ENCODE measurements at places on chromosomes 5 and 9.

GRCh38 chr9:134242706-134243105 is 78.3 kb upstream of the RNU6ATAC start:
- DNase-seq = no peak

- DNase-seq = no peak
Measured at GRCh38 chr5:174789596-174789995, 65.2 kb downstream of the MSX2 start.

DNA sequence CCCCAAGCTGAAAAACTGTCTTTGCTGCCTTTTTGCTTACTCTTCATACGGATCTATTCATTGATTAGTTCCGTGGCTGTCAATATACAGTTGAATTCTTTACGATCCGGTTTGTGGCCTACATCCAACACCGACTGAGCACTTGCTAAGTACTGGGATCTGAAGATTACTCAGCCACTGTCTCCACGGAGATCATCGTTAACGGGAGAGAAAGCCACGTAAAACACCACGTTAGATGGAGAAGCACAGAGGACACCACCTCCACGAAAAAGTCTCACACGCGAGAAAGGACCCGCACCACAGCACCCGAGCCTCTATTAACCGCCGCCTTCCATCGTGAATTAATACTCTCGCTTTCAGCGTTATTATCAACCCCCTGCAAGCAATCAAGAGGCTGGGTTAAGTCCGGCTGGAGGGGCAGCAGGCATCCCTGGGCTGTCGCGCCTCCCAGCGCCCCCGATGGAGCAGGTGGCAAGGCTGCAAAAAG is 650 bp downstream of the ELP1 start:
- peak; percentile 23 for DNase-seq

DNA sequence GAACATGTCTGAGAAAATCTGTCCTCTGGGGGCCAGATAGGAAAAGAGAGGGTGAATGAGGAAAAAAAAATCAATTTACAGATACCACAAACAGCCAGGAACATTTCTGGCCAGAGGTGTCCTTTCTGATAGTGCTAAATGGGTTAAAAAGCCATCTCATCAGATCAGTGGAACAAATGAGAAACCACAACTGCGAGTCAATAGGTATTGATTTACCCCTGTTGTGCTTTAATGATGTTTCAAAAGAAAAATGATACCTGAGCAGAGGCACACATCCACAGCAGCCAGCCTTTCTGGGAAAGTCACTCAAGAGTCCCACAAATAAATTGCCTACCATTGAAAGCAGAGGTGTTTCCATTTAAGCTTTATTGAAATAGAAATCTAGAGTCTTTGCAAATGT is 79.3 kb upstream of the PTGER4 start:
- DNase-seq = no peak

DNA sequence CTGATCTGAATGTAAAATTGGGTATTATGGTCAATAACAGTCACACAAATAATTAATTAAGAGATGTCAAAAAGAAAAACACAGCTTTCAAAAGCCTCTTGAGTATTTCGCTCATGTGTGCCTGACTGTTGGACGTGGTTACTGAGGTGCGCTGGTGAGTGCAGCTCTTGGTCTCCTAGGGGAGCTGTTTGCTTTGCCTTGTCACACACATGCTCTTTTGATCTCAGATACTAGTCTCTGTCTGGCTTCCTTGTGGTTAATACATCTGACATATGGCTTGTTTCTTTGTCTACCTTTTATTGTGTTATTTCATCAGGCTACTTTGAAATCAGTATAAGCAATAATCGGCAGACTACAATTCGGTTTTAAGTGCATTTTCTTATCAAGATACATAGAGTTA is 51.5 kb downstream of the PCSK1 start:
- DNase-seq = no peak

- DNase-seq = no peak
Measured at GRCh38 chr5:151271336-151271735, 18.4 kb downstream of the GM2A start.

GRCh38 chr5:163658702-163659567 is 153.5 kb downstream of the MAT2B start:
- peak; percentile 45 for DNase-seq

DNA sequence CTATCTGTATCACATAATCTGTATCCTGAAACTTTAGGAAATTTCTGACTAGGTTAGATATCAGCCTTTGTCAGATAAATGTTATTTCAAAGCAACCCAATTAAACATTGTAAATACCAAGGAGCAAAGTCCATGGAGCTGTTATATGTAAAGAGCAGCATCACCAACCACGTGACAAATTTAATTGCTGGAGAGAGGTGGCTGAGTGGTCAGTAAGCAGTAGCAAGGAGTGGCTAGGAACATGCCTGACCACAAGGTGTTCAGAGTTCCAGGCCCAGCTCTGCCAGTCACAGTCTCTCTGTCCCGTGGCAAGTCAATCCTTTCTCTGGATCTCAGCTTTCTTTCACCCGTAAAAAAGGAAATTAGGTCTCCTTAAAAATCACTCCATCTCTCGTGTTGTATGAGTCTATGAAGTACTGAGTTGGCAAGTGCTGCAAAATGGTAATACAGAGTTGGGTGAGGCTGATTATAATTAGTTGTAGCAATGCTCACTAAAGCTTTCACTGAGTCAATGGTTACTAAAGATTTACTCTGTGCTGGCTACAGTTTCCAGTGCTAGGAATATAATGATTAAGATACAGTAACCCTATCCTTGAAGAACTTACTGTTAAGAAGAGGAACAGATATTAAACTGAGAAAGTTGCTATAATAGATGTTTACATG is 166.1 kb downstream of the GNAQ start:
- DNase-seq = no peak

DNA sequence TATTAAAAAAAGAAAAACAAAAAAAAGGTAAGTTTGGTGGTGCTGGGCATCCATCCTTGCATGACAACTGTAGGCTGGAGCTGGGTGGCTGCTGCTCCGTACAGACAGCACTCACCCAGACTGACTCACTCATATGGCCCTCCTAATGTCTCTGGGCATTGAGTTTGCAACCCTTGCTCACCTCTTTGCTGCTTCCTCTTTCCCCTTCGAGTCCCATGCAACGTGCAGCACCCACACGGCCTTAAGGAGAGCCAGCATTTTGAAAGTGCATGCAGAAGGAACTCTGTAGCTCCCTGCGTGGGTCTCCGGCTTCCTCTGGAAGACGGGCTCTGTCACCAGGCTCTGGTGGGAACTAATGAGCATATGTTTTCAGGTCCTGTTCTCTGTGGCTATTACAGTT is 60.5 kb upstream of the ENTREP1 start:
- DNase-seq = no peak

DNA sequence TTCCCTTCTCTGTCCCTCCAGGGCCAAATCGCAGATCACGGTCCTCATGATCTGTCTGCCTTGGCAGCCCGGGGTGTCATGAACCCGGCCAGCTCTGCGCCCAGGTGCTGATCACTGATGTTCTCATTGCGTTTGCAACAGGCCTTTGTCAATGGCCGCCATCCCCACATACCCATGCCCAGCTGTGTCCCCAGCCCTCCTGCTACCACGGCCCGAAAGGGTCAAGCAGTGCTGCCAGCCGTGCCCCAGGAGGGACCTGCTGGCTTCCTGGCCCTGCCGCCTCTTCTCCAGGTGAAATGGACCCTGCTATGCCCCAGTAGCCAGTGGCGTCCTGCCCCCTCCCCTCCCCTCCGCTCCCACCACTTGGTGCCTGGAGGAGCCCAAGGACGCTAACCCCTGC is 12.8 kb upstream of the VAV2 start:
- no peak for DNase-seq

DNA sequence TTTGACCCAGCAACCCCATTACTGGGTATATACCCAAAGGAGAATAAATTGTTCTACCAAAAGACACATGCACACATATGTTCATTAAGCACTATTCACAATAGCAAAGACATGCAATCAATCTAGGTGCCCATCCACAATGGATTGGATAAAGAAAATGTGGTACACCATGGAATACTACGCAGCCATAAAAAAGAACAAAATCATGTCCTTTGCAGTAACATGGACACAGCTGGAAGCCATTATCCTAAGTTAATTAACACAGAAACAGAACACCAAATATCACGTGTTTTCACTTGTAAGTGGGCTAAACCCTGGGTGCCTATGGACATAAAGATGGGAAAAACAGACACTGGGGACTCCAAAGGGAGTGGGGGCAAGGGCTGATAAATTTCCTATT is 46.6 kb downstream of the KLHL3 start:
- no peak for DNase-seq

- no peak for DNase-seq
Measured at GRCh38 chr5:119291877-119292276, 63.9 kb upstream of the TNFAIP8 start.

DNA sequence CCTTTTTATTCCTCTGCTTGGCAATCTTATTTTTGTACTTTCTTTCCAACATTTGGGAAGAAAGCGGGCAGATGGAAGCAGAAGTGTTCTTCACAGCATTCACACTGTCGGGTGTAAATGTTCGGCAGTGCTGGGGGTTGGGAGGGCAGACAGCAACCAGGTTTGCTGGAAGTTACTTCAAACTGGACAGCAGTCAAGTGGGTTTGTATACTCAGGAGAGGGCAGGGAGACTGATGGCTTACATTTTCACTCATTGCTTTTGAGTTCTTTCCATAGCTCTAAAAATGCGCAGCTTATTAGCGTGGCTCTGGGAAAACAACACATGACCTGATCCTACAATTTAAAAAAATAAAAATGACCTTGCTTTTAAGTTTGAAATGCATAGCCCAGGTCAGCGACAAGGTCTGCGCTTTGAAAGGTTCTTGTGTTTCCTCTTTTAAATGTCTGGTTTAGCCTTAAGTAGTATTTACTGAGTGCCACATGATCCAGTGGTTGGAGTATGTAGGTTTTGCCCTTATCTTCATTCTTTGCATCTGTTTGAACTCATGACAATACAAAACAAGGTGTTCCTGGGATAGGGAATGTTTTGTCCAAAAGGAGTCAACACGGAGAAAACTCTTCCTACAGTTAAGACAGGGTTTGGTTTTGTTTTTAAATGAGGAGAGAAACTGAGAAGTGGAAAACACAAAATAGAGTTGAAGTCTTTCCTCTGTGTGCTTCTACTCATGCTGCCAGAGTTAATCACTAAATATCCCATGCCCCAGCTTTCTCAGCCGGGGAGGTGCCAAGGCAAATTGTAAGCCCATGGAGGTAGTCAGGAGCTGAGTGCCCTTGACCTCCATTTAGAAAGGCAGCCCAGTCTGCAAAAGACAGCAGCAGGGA is 132.7 kb upstream of the DMRT1 start:
- no peak for DNase-seq

Measured in NCI-H526 (cell line).